ENCODE measurements at places on chromosomes 7 and 10. TPM values are rescaled to one million over a fixed set of nuclear protein-coding genes. Genes with fewer than 3 reads are reported as not detected.

DNA sequence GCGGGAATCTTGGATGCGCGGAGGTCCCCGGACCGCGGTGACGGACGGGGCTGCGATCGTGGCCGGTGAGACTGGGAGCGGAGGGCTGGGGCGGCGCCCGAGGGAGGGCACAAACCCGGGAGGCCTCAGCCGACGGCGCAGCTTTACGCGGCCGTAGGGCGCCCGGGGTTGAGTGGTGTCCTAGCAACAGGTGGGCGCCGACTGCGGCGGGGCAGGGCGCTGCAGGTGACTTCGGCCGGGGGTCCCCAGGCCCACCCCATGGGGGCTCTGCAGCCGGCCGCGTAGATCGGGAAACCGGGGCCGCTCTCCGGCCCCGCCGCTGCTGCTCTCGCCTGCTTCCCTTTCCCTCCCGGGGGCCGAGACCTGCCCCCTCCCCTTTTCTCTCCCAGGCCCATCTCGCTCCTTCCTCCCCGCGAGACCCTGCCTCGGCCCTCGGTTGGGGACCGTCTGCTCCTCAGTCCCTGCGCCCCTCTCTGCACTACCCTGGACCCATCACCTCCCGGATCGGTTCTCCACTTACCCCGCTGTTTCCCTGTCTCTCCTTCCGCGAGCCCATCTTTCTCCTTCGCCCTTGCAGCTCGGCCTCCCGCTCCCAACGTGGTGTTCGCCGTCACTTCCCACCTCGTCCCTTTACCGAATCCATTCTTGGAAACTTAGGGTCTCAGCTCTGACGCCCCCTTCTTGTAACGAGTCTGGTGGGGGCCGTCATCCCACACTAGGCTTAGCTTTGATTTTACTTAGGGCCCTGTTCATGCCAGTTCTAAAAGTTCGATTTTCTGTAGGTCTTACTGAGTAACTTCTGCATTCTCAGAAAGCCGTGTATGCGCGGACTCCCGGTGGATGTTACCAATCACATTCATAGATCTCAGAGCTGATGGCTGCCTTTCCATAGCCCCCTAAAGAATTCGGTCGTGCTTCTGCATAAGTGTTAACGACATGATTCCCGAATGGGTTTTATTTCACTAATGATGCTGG, 18.5 kb upstream of the ACBD5 start:
- DNase-seq: no peak

DNA sequence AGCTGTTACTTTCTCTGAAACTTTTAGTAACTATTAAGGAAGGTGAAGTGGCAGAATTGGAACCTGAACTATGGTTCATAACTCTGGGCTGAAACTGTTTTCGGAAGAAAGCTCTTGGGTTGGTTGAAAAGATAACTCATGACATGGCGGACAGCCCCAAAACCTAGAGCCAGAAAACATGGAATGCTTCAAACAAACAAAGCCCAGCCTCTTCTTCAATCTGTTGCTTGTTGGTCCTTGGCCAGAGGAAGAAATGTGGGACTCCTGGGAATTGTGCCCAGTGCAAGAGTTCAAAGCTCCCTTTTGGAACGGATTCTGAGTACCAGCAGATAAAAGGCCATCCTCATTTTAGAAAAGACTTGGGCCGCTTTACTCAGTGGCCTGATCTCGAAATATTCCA, 52.9 kb upstream of the CACNB2 start:
- no peak for DNase-seq

Gene MRPS33
- 96.1 TPM for polyA plus RNA-seq

Gene MYPN
- not detected for polyA plus RNA-seq

Gene EPHA1
- 7.6 TPM for polyA plus RNA-seq
